ENCODE measurements at places on chromosomes 5 and 9.

- no peak for DNase-seq
These were observed 1.8 kb upstream of the GALNT12 start for GRCh38 chr9:98805506-98806272.

GRCh38 chr9:135320331-135320730 lies 159.3 kb upstream of the PPP1R26 start:
- no peak for DNase-seq

DNA sequence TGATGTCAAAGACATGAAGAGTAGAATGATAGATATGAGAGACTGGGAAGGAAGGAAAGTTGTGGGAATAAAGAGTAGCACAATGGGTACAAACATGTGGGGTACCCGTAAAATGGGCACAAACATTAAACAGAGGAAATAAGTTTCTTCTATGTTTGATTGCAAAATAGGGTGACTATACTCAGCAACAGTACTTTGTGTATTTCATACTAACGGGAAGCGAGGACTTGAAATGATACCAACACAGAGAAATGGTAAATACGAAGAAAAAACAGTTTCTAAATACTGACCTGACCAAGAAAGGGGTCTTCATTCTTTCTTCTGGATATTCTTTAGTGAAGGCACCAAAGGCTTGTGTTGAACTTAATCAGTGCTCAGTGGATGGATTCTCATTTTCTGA lies 31.1 kb downstream of the ATP6V0E1 start:
- DNase-seq = no peak

DNA sequence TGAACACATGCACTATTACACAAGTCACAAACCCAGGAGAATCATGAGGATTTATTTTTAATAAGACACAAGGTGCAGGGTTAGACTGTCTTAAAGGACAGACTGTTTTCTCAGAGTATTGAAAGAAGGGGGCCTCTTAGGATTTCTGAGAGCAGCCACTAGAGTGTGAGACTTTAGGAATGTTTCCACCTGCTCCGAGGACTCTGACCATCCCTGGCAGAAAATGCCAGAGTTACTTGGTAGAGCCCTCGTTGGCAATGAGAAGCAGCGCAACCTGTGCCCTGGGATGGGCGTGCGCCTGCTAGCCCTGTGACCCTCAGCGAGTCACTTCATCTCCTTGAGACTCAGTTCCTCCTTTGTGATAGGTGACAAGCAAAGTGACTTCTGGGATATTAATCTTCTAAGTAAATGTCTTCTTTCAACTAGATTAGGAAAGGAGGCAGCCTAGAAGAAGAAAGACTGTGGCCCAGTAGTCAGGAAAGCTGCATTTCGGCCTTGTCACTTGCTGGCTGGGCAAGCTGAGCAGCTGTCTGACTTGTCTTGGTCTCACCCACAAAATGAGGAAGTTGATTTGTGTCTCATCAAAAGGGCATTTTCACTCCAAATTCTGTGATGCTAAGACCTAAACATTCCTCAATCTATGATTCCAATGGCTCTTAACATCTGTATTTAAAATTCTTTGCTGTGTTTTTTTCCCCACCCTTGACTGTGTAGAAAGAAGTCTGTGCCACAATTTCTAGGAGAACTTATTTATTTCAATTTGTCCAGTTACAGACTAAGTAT lies 60.5 kb downstream of the PTCD2 start:
- DNase-seq = no peak

- no peak for DNase-seq
These were observed 35.9 kb upstream of the LECT2 start for GRCh38 chr5:135990528-135991255.

- no peak for DNase-seq
These were observed 8.0 kb downstream of the RNF44 start for GRCh38 chr5:176529116-176529740.

GRCh38 chr5:169971780-169972179 lies 8.5 kb downstream of the INSYN2B start:
- DNase-seq = no peak

DNA sequence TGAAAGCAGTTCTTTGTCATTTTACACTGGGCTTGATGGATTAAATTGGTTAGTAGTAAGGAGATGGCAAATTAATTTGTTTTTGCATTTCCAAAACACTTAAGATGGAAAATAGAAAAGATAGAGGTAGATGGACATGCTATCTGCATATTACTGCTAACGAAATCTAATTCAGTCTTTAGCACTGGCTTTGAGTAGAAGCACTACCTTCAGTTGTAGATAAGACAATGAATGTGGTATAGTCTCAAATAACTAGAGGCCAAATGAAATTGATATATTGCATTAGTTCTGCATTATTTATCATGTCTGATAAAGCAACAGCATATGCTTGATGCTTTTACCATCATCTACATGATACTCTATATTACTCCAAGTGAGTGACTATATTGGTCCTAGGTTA lies 33.4 kb downstream of the KIAA1958 start:
- no peak for DNase-seq

DNA sequence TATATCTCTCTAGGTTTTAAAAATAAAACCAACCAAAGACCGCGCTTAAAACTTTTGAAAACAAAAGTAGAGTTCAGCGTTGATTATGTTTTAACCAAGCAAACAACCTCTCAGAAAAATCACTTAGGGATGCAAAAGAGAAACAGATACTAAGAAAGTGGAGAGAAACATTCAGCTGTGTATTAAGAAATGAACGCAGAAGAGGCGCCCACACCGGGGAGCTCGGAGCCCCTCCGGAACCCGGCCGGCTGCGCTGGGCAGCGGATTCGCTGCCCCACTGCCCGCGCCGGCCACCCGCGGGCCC lies 1.4 kb downstream of the PITX1 start:
- no peak for DNase-seq

GRCh38 chr5:124060413-124061067 lies 548.6 kb downstream of the CSNK1G3 start:
- DNase-seq = no peak

- no peak for DNase-seq
These were observed 6.4 kb upstream of the JMY start for GRCh38 chr5:79229357-79230174.

DNA sequence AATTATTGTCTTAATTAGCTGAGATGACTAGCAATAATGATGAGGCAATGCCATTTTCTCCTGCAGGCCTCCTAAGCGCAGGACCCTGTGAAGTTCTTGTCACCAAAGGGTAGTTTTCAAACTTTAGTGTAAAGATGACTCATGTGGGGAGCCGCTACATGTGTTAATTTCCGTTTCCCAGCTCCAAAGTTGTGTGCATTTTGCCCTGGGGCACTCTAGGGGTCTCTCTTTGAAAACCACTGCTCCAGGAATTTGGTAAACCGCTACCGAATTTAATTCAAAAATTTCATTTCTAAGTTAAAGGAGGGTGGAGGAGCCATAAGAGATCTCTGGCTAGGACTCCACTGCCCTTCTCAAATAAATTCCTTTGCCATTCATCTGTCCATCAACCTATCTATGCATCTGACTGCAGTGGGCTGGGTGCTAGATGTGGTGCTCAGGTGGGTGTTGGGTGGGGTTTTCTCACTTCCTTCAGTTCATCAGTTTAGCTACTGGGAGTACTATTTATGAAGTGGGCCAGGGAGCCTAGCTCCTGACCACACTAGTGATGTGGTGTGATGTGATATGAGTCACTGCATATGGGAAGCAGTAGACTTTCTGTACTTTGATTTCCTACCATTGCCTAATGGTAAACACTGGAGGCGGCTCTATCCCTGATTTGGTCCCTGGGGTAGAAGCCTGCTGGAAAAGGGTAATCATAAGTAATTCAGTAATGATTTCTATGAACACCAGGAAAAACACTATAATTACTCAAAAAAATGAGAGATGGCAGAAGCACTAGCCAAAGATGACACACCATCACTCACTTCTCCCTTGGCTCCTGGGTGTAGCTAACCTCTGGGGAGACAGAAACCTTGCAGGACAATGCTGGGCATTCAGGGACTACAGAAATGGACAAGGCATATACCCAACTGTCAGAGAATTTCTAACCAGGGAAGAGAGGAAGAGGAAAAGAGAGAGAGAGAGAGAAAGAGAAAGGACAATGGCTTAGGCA lies 4.0 kb upstream of the ZSWIM6 start:
- DNase-seq = no peak

DNA sequence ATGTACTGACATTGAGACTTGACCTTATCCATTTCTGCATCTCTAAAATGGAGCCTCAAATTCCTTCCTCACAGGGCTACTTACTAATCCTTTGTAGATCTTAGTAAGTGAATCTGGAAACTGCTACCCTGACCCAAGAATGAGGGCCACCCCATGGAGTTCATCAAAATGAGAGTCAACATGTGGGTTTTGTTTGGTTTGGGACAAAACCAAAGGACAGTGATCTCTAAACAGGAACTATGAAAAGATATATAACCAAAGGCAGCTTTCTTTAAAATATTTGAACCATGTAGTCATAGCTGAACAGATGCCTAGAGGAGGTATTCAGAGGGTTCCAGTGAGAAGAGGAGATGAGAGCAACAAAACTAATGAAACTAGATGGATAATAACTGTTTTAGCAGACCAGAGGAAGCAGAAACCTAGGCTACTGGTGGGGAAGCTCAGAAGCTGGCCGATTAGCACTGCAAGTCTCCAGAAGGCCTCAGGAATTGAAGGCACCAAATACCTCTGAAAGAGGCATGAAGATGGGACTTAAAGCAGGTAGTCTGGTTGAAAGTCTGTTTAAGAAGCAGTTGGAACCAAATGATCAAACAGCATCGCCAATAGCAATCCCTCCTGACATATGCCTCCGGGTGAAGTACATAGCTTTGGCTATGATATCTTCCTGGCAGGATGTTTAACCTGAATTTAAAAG lies 45.8 kb downstream of the THOC3 start:
- DNase-seq = no peak

GRCh38 chr5:7667216-7667767 lies 183.6 kb downstream of the CFAP90 start:
- no peak for DNase-seq

GRCh38 chr5:100775533-100775855 lies 127.6 kb downstream of the ST8SIA4 start:
- DNase-seq = no peak

- DNase-seq = no peak
These were observed 240.3 kb downstream of the CACNA1B start for GRCh38 chr9:138117836-138118235.

GRCh38 chr5:93691997-93692396 lies 49.4 kb downstream of the POU5F2 start:
- DNase-seq = no peak

GRCh38 chr5:138901716-138902115 lies 26.6 kb upstream of the LRRTM2 start:
- no peak for DNase-seq

DNA sequence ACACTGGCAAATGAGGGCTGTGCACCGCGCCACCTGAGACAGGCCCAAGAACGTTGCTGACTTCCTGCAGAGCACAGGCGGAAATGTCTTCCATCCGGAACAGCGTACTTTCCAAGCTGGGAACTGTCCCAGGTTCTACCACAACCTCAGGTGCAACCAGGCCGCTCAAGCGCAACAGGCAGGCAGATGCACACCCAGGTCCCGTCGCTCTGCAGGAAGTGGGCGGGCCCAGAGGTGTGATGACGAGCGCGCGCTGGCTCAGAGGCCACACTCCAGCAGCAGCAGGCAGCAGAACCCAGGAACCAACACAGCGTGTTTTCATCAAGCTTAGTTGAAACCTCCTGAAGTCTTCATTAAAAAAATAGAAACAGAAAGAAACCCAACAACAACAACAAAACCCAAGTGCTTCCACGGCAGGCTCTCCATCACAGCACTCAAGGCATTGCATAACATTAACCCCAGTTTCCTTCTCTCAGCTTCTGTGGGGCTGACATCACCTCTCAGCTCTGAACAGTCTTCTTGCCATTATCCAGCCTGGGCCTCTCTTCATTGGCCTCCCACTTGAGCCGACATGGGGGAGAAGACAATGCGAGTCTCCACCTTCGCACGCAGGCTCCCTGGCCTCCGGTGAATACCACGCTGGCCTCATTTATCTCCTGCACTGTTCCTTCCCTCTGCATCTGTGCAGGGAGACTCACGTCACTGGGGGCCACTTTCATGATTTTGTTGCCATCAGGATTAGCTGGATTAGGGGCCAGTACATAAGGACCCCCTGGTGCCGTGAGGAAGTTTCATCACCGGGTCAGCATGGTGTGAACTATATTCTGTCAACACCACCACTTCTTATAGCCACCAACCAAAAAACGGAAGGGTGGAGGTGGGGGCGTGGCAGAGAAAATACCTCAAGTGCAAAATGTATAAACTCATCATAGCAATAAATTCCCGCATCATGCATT lies 22.1 kb downstream of the PTCH1 start:
- DNase-seq = no peak

- DNase-seq = no peak
These were observed 28.7 kb downstream of the ITGA2 start for GRCh38 chr5:53017794-53018391.

DNA sequence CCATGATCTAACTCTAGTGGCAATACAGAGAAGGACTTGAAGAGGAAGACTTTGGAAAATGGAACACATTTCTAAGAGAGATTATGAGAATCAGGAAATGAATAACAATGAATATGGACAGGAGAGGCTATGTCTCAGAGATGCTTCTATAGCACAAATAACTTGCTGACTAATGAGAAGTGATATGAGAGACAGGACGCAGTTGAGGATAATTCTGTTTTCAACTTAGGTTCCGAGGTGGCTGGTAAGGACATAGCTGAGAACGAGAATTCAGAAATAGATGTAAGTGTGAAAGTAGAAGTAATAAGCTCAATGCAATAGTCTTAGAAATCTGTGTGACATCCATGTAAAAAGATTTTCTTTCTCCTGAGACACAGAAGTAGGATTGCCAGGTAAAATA lies 358.1 kb upstream of the GRAMD2B start:
- DNase-seq = no peak

GRCh38 chr9:105405514-105406131 lies 42.2 kb upstream of the FSD1L start:
- DNase-seq = no peak

GRCh38 chr5:56514245-56514644 lies 281.1 kb upstream of the ANKRD55 start:
- no peak for DNase-seq

DNA sequence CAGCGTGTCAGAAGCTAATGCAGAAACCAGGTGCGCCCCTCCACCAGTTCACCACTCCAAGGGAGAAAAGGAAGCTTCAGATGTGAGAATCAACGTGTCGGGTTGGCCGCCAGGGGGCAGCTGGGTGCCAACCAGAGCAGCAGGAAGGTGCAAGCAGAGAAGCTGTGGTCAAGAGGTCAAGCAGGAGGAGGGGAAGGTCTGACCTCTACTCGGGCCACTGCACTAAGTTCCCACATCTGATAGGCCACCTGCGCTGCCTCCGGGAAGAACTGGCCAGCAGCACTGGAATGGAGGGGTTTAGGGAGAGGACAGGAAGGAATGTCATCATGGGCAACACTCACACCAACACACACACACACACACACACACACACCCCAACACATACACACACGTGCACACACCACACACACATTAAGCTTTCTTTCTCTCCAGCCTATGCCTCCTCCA lies 31.4 kb downstream of the ANXA6 start:
- DNase-seq = peak; percentile 68

GRCh38 chr5:30108051-30108450 lies 1085.4 kb upstream of the CDH6 start:
- DNase-seq = no peak

DNA sequence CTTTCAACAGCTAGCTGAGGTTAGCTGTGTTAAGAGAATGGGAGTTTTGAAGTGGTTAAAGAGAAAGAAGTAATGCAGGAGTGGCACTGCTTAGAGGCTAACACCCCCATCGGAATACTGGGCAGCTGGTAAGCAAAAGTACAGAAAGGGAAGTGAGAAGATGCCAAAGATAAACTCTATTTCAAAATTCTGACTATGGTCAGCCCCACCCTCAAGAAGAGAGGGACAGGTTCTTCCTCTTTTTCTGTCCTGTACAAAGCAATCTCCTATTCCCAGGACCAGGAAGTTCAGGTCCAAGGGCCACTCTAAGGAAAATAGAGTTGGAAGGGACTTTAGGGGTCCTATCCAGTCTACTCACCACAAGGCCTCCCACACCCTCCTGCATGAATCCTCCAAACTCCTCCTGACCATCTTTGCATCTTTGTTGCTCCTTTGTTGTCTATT lies 45.9 kb upstream of the JAK2 start:
- no peak for DNase-seq

Data from frontal cortex (tissue), 4 donors.